ENCODE measurements at places on chromosomes 12 and 14. TPM values are rescaled to one million over a fixed set of nuclear protein-coding genes. Genes with fewer than 3 reads are reported as not detected.

DNA sequence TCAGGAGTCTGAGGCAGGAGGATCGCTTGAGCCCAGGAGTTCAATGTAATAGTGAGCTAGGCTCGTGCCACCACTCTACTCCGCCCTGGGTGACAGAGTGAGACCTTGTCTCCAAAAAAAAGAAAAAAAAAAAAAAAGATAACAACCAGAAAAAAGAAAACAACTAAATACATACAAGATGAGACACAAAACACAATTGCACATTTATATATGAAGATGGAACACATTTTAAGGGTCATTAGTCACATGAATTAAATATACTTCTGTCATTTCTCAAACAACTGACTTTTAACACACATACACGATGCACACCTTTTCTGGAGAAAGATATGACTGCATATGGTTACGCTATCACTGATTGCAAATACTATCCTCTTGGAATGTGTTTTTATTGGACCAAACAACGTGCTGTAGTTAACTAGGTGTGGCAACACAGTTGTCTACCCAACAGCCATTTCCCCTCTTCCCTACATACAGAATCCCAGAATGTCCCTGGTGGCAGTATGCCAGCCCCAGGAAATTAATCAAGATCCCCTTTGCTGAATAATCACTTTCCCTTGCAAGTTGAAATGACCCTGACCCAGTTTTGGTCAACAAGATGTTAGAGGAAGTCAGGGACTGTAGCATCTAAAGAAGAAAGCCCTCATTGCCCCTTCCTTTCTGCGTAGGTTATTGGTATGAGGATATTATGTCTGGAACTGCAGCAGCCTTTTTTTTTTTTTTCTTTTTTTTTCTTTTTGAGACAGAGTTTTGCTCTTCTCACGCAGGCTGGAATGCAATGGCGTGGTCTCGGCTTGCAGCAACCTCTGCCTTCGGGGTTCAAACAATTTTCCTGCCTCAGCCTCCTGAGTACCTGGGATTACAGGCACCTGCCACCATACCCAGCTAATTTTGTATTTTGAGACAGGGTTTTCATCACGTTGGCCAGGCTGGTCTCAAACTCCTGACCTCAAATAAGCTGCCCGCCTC, 5.6 kb upstream of the MYL6B start:
- no peak overlapping the region for H3K27ac ChIP-seq
- H3K36me3 ChIP-seq: peaks cover 37% of the 10 kb centered on the region
- DNase-seq: no peak
- no peak overlapping the region for H3K4me3 ChIP-seq

GRCh38 chr12:29710104-29710503, 73.6 kb downstream of the TMTC1 start:
- no peaks in the 10 kb centered on the region for H3K27me3 ChIP-seq
- no peak overlapping the region for H3K27ac ChIP-seq
- no peak for DNase-seq
- H3K4me1 ChIP-seq: no peaks in the 10 kb centered on the region

GRCh38 chr12:125092872-125093680, 27.8 kb downstream of the AACS start:
- no peak for DNase-seq
- no peak overlapping the region for H3K4me3 ChIP-seq
- no peak overlapping the region for H3K27ac ChIP-seq
- H3K36me3 ChIP-seq: no peaks in the 10 kb centered on the region

DNA sequence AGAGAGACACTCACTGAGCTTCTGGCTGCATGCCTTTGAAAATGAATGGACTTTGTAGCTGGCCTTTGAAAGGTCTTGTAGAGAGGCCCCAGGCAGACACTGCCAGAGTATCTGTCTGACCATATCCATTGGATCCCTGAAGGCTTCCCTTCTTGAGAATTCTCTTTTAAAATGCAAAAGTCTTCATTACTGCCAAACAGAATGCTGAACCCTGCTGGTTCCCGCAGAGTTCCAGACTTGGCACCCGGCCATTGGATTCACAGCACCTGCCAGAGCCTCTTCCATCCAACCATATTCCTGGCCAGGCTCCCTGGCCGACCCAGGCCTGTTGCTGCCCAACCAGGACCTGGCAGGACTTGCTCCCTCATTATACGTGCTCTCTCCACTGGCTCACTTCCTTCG, 182.5 kb downstream of the GXYLT1 start:
- no peaks in the 10 kb centered on the region for H3K4me1 ChIP-seq
- H3K27ac ChIP-seq: no peak overlapping the region
- H3K4me3 ChIP-seq: no peak overlapping the region
- no peak for DNase-seq

DNA sequence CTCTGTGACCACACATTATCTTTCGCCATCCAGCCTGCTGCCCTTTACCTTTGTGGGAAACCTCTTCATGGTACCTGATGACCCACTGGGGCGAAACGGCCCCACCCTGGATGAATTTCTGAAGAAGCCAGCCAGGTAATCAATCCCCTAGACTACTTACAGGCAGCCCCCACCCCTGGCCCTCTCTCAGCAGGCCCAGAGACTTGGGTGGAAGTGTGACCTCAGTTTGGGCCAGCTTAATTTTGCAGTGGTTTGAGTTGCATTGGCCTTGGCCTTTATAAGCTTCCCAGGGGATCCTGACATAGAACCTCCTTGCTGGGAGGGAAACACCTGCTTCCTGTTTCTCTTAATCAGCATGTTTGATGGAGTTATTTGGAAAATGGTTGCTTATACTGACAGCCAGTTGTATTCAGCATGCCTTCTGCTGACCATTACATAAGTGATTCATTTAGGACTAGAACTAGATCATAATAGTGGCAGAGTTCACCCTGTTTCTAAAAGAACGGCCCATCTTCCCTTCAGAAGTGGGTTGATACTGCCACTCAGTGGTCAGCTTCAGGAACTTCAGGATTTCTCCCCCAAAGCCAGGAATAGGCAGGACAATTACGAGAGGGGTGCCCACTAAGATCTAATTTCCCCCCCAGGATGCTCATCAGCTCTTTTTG, 6.1 kb downstream of the SDR39U1 start:
- peaks cover 56% of the 10 kb centered on the region for H3K36me3 ChIP-seq
- H3K4me3 ChIP-seq: no peak overlapping the region
- no peak for DNase-seq
- H3K27ac ChIP-seq: no peak overlapping the region
- peaks cover 32% of the 10 kb centered on the region for H3K4me1 ChIP-seq

DNA sequence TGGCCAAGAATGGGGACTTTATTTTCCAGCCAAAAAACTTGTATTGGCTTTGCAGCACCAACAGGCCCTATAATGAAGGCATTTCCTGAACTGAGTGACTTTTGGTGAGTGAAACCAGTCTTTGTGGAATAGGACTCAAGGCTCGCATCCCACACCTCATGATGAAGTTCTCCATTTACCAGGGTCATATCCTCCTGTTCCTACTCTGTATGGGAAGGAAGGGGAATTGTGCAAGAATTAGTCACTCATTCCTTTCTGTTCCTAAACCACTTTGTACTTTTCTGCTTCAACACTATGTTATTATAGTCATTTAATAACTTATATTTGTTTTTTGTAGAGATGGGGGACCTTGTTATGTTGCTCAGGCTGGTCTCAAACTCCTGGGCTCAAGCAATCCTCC, 2.3 kb upstream of the SPATS2 start:
- no peak for DNase-seq
- H3K27ac ChIP-seq: no peak overlapping the region
- no peaks in the 10 kb centered on the region for H3K36me3 ChIP-seq
- H3K4me1 ChIP-seq: peaks cover 19% of the 10 kb centered on the region

DNA sequence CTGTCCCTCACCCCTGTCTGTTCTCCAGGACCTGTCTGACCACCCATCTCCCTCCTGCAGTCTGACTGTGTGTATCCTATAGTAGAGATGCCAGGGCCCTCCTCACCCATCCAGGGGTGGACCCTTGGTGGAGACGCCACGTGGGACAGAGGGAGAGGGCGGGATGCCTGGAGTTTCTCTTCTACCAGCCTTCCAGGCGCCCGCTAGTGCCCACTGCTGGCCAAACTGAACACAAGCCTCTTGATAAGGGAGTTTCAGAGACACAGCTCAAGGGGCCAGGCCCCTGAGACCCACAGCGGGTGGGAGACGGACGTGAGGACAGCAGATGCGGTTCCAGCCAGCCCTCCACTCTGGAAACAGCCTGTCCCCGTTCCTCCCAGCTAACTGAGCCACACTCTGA, 147.3 kb downstream of the RBM19 start:
- H3K36me3 ChIP-seq: no peaks in the 10 kb centered on the region
- H3K27ac ChIP-seq: no peak overlapping the region

- no peaks in the 10 kb centered on the region for H3K27me3 ChIP-seq
- no peak for DNase-seq
- no peaks in the 10 kb centered on the region for H3K36me3 ChIP-seq
- peak overlapping the region; percentile 78 for H3K4me3 ChIP-seq
Measured at GRCh38 chr14:66507181-66507721, 696 bp upstream of the GPHN start.

Gene NOVA1
- 0.28 TPM for total RNA-seq

Gene CMKLR1
- total RNA-seq: 0.66 TPM

Gene B4GALNT1
- total RNA-seq: 4.1 TPM

GRCh38 chr14:92009604-92010003, 30.3 kb downstream of the TRIP11 start:
- no peak overlapping the region for H3K4me3 ChIP-seq
- DNase-seq: no peak
- peaks cover 15% of the 10 kb centered on the region for H3K36me3 ChIP-seq
- H3K27me3 ChIP-seq: no peaks in the 10 kb centered on the region
- H3K4me1 ChIP-seq: peaks cover 10% of the 10 kb centered on the region

- peaks cover 42% of the 10 kb centered on the region for H3K4me1 ChIP-seq
- H3K27ac ChIP-seq: no peak overlapping the region
- DNase-seq: no peak
- H3K4me3 ChIP-seq: no peak overlapping the region
- H3K27me3 ChIP-seq: no peaks in the 10 kb centered on the region
Measured at GRCh38 chr14:69699748-69700303, 67.1 kb upstream of the SRSF5 start.

Gene KERA
- total RNA-seq: not detected

DNA sequence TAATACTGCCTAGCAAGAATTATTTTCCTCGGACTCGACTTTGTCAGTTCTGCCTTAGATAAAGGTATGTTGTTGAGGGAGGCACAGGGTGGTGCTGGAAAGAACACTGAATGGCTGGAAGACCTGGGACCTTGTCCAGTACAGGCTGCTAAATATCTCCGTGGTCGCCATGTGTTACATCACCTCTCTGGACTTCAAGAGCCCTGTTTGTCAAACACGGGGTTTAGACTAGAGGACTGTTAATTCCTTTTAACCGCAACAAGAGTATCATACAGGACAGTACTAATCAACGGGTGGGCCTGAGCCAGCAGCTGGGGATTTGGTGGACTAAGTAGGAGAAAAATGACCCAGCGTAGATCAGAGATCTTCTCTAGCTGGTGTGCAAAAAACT, 476.3 kb downstream of the LRIG3 start:
- H3K27ac ChIP-seq: no peak overlapping the region
- DNase-seq: no peak
- no peaks in the 10 kb centered on the region for H3K27me3 ChIP-seq
- H3K36me3 ChIP-seq: no peaks in the 10 kb centered on the region
- H3K4me3 ChIP-seq: no peak overlapping the region

- no peak overlapping the region for H3K4me3 ChIP-seq
- H3K27ac ChIP-seq: no peak overlapping the region
- no peaks in the 10 kb centered on the region for H3K36me3 ChIP-seq
- H3K27me3 ChIP-seq: no peaks in the 10 kb centered on the region
Measured at GRCh38 chr12:88377973-88378372, 202.3 kb downstream of the KITLG start.

GRCh38 chr14:69153873-69154270, 953 bp upstream of the DCAF5 start:
- no peaks in the 10 kb centered on the region for H3K27me3 ChIP-seq
- no peak for DNase-seq
- peak overlapping the region; percentile 41 for H3K27ac ChIP-seq
- peaks cover 25% of the 10 kb centered on the region for H3K4me1 ChIP-seq
- peak overlapping the region; percentile 49 for H3K4me3 ChIP-seq
- peaks cover 4% of the 10 kb centered on the region for H3K36me3 ChIP-seq

DNA sequence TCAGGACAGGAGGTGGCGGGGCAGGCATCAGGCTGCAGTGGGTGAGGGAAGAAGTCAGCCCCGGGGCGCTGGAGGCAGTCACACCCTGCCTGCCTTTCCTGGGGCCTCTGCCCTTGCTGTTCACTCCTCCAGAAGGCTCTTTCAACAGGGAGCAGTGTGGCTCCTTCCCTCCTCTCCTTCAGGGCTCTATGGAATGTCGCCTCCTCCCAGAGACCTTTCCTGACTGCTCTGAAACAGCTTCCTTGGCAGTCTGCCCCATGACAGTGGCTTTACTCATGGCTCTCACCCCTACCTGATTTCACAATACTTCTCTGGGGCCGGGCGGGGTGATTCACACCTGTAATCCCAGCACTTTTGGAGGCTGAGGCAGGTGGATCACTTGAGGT, 7.1 kb downstream of the RHOF start:
- DNase-seq: peak; percentile 49
- no peaks in the 10 kb centered on the region for H3K27me3 ChIP-seq

- no peak overlapping the region for H3K4me3 ChIP-seq
- DNase-seq: no peak
- no peak overlapping the region for H3K27ac ChIP-seq
Measured at GRCh38 chr14:81367563-81367962, 32.6 kb downstream of the STON2 start.

Gene AKAP5
- 3.6 TPM for total RNA-seq

DNA sequence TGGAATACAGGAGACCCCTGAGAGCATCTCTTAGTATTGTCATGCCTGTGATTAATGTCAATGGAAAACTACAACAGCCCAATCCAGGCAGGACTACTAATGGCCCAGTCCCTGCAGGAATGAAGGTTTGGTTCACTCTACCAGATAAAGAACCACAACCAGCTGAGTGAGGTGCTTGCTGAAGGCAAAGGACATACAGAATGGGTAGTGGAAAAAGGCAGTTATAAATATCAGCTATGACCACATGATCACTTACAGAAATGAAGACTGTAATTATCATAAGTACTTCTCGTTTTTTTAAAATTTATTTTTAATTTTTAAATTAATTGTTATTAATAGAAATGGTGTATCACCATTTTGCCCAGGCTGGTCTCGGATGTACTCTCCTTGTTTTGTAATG, 17.2 kb upstream of the LPCAT3 start:
- H3K4me3 ChIP-seq: no peak overlapping the region
- no peak overlapping the region for H3K27ac ChIP-seq
- H3K36me3 ChIP-seq: no peaks in the 10 kb centered on the region
- H3K4me1 ChIP-seq: no peaks in the 10 kb centered on the region

Gene TMEM121
- total RNA-seq: 14.2 TPM

DNA sequence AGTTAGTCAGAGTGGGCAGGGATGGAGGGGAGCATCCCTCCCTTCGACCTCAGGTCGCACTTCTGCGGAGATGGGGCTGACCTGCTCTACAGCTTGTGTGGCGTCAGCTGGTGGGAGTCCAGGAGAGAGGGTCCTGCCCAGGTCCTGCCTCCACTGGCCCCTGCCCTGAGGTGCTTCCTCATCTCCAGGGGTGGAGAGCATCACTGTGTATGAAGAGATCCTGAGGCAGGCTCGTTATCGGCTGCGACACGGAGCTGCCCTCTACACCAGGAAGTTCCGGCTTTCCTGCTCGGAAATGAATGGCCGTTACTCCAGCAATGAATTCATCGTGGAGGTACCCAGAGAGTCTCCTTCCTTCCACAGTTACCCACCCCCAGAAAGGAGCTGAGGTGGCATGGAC, 20.2 kb downstream of the CLSTN3 start:
- no peak for DNase-seq
- H3K27ac ChIP-seq: no peak overlapping the region
- H3K4me3 ChIP-seq: no peak overlapping the region
- H3K27me3 ChIP-seq: no peaks in the 10 kb centered on the region
- H3K4me1 ChIP-seq: no peaks in the 10 kb centered on the region

- no peak for DNase-seq
- no peak overlapping the region for H3K4me3 ChIP-seq
- no peaks in the 10 kb centered on the region for H3K4me1 ChIP-seq
- no peaks in the 10 kb centered on the region for H3K36me3 ChIP-seq
- H3K27me3 ChIP-seq: no peaks in the 10 kb centered on the region
Measured at GRCh38 chr14:28966416-28967233, 200.0 kb downstream of the FOXG1 start.

Measured in CD8-positive, alpha-beta memory T cell (primary cell).